ENCODE measurements at places on chromosomes 4 and X.

DNA sequence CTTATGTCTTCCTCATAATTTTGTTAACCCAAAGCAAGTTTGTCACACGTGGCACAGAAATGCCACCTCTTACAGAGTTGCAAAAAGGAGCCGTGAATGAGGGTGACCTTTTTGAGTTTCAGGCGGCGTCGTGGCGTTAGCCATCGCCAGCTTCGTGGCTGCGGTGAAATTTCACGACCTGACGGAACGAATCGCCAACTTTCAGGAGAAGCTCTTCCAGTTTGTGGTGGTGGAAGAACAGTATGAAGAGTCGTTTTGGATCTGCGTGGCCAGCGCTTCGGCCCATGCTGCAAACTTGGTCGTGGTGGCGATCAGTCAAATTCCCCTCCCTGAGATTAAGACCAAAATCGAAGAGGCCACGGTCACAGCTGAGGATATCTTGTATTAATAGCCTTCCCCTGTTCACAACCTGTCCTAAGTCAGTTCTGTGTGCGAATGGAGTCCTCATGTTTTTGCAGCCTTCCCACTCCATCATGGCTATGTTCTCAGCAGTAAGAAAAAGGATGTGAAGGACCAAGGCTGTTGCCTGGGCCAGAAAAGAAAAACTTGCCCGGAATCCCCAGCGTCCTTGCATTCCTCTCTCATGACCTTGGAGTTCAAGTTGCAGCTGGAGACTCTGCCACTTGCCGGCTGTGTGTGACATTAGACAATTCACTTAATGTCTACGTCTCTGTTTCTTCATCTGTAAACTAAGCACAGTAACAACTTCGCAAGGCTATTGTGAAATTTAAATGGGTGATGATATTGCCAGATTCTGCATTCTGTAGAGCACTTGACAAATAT, 11.9 kb downstream of the CLRN2 start:
- H3K27ac ChIP-seq: no peak overlapping the region
- H3K27me3 ChIP-seq: peaks cover 34% of the 10 kb centered on the region
- no peak overlapping the region for H3K4me3 ChIP-seq
- DNase-seq: no peak
- no peaks in the 10 kb centered on the region for H3K4me1 ChIP-seq

GRCh38 chrX:10156199-10157031, at the start of gene CLCN4:
Gene CLCN4, plus strand, starts transcription at chrX:10156975. Its CDS starts 28,058 bp downstream, at chrX:10185033.
- no peak for DNase-seq
- peak within 1 kb of the TSS; percentile 57 for H3K4me3 ChIP-seq
- peaks cover 10% of the 10 kb centered on the region for H3K4me1 ChIP-seq
- peaks cover 49% of the 10 kb centered on the region for H3K27me3 ChIP-seq

DNA sequence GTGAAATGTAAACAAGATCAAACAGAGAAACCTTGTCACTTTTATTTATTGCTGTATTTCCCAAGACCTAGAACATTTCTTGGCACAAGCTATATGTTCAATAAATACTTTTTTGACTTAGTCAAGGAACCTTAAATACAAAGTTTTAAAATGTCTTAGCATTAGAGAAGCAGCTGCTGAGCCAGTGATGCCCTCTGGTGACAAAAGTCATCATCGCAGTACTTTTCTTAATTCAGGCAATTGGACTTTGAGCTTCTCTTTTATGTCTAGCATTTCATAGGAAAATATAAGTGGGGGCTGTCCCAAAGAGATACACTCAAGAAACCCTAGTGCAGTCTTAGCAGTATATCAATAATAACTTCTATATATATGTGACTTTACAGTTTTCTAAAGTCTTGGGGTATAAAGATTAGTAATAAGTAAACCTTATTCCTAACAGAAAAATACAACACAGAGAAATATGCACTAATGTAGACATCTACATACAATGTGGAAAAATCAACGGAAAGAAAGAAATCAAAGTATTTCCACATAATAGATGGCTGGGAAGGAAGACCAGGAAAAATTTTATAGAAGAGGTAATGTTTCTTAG, 118.4 kb downstream of the DTHD1 start:
- no peak overlapping the region for H3K4me3 ChIP-seq
- peak; percentile 21 for DNase-seq
- peaks cover 5% of the 10 kb centered on the region for H3K36me3 ChIP-seq
- H3K27me3 ChIP-seq: peaks cover 16% of the 10 kb centered on the region
- peaks cover 15% of the 10 kb centered on the region for H3K4me1 ChIP-seq

DNA sequence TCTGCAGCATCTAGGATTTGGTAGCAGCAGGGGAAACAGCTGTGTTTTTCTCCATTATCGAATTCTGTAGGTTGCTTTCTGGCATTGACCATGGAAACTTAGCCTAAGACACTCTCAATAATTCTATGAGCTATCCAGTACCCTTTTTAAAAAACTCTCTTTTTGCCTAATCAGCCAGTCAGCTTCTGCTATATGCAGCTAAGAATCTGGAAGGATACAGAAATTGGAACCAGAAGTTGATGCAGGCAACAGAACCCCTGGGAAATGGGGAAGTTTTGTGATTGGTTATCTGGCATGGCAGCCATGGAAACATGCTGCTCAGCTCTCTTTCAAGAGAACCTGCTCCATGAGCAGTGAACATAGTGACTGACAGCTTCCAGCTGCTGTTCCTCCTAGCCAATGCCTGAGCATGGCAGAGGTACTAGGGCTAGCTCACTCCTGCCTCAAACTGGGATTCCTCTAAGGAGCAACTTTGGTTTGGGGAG, 417.6 kb upstream of the MAOA start:
- DNase-seq: no peak
- no peaks in the 10 kb centered on the region for H3K27me3 ChIP-seq
- no peaks in the 10 kb centered on the region for H3K36me3 ChIP-seq
- no peak overlapping the region for H3K4me3 ChIP-seq
- H3K27ac ChIP-seq: no peak overlapping the region

- no peaks in the 10 kb centered on the region for H3K4me1 ChIP-seq
- no peak overlapping the region for H3K27ac ChIP-seq
- DNase-seq: no peak
- H3K4me3 ChIP-seq: no peak overlapping the region
- peaks cover 11% of the 10 kb centered on the region for H3K27me3 ChIP-seq
Observed at GRCh38 chr4:74893171-74893570, 39.7 kb upstream of the PARM1 start.

DNA sequence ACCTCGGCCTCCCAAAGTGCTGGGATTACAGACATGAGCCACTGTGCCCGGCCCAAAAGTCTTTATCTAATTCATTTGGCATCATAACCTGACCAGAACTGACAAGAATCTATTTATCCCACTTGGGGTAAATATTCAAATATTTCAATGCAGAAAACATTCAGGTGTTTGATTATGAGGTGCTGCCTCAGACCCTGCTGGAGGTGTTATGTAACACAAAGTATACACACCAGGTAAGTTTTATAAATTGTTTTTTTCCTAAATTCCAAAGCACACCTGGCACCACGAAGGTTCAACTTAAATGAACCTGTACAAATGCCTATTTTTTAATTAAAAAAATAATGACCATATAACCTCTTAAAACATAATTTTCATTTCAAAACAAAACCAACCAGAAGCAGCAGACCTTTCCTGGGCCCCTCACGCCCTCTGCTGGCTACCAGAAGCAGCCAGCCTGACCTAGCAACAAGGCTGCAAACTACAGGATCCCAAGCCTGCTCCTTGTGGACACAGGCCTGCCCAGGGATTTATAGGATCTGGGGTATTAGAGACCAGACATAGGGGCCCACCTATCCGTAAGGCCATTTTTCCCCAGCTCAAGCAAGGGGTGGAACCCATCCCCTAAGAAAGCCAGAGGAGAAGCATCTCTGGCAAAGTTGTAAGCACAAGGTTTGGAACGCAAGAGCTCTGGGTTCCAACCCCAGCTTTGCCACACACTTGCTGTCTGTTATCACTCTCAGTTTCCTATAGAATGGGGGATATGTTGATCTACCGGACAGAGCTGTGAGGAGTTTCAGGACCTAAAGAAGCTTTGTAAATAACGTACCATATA, 11.7 kb downstream of the OTUD5 start:
- H3K27me3 ChIP-seq: no peaks in the 10 kb centered on the region

Measured in activated naive CD8-positive, alpha-beta T cell treated with anti-CD3 and anti-CD28 coated beads for 36 hours (primary cell).